Activated CD4-positive, alpha-beta memory T cell treated with anti-CD3 and anti-CD28 coated beads for 36 hours (primary cell): ENCODE measurements at places on chromosomes 5 and 9. TPM values are rescaled to one million over a fixed set of nuclear protein-coding genes. Genes with fewer than 3 reads are reported as not detected.

DNA sequence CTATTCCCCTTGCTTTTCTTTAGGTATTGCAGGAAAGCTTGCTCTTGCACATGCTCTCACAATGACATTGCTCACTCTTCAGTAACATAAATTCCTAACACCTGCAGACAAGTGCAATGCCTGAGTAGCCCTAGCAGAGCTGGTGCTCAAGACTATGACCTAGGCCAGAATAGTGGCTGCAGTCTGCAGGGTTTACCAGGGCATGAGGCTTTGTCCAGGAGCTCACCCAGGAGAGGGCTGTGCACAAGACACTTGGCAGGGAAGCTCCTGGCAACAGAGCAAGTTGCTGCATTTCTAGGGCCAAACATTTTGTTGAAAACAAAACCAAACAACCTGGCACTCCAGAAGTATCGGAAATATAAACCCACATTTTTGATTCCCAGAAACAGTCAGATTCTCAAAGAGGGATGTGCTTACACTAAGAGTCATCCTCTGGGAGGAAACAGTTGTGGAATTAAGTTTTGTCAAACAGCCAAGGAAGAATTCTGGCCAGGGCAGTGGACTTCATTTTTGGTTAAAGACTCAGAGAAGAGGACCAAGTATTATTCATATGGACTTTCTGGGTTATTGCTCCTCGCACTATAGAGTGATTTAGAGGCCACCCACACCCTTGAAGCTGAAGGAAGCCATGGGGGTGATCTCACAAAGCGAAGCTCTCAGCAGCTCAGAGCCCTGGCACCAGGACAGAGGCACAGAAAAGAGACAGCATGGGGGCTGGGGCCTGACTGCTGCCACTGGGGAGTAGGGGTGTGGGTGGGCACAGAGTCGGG is 44.9 kb downstream of the MACROH2A1 start:
- no peak for DNase-seq

The CDH10 gene
- total RNA-seq, result not detected

GRCh38 chr9:69093471-69094103 is 58.0 kb downstream of the FXN start:
- DNase-seq, result no peak

- DNase-seq, result no peak
These were observed 71.9 kb upstream of the SPDL1 start for GRCh38 chr5:169511708-169512107.

DNA sequence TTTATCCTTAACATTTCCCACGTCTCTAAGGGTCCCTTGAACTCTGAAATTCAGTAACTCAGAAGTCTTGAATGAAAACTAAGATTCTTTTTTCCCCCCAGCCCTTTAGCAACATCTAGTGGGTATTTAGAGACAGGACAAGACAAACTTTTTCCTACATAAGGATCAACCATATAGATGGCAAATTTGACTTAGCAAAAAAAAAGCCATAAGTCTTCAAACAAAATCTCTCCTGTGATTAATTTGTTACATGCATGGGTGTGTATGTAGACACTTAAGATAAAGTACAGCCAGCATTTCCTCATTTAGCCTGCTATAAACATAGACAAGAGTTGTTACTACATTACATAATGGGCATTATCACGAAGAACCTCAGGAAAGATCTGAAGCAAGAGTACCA is 29.1 kb upstream of the ANKRD31 start:
- no peak for DNase-seq

GRCh38 chr9:87259543-87260518 is 237.8 kb upstream of the DAPK1 start:
- no peak for DNase-seq

- DNase-seq, result no peak
These were observed 82.4 kb upstream of the SAP30L start for GRCh38 chr5:154363411-154363810.

GRCh38 chr9:104322596-104322995 is 181.5 kb upstream of the OR13F1 start:
- DNase-seq, result no peak

DNA sequence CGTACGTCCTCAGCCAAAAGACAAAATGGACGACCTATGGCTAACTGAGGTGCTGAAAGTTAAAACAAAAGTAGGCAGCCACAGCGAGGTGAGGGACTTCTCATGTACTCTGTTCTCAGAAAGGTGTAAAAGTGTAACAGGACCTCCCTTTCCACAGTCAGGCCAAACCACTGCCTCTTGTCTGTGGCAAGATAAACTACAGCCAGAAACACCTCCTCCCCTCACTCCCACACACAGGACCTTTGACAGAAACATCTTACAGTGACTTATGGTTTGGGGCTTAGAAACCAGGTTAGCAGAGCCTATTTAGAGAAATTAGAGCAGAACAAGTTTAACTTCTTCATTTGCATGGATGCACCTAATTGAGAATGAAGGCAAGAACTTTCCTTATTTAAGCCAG is 499.1 kb upstream of the GRIN3A start:
- DNase-seq, result no peak

DNA sequence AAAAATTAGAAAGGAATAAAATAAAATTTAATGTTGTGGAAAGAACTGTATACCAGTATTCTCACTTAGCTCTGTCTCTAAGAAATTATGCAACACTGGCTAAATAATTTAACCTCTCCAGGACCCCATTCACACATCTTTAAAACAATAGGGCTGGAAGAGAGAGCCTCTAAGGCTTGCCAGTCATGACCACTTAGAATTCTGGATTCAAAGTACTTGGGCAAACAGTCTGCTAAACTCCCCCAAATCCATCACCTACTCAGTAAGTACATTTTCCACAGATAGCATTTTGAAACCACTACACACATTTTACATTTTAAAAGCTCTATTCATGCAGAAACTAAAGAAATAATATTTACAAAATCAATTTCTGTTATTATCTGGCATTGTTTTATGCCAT is 291.7 kb downstream of the TMEM167A start:
- no peak for DNase-seq

DNA sequence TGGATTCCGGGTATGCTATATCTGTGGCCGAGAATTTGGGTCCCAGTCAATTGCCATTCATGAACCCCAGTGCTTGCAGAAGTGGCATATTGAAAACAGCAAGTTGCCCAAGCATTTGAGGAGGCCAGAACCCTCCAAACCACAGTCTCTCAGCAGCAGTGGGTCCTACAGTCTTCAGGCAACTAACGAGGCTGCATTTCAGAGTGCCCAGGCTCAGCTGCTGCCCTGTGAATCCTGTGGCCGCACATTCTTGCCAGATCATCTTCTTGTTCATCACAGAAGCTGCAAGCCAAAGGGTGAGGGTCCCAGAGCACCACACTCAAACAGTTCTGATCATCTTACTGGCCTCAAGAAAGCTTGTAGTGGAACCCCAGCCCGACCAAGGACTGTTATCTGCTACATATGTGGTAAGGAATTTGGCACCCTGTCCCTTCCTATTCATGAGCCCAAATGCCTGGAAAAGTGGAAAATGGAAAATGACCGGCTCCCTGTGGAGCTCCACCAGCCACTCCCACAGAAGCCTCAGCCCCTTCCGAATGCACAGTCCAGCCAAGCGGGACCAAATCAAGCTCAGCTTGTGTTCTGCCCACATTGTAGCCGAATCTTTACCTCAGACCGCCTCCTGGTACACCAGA is 23.0 kb downstream of the ZNF474 start:
- DNase-seq, result no peak

The CA9 gene
- 1.6 TPM for total RNA-seq

The BAAT gene
- total RNA-seq, result not detected

DNA sequence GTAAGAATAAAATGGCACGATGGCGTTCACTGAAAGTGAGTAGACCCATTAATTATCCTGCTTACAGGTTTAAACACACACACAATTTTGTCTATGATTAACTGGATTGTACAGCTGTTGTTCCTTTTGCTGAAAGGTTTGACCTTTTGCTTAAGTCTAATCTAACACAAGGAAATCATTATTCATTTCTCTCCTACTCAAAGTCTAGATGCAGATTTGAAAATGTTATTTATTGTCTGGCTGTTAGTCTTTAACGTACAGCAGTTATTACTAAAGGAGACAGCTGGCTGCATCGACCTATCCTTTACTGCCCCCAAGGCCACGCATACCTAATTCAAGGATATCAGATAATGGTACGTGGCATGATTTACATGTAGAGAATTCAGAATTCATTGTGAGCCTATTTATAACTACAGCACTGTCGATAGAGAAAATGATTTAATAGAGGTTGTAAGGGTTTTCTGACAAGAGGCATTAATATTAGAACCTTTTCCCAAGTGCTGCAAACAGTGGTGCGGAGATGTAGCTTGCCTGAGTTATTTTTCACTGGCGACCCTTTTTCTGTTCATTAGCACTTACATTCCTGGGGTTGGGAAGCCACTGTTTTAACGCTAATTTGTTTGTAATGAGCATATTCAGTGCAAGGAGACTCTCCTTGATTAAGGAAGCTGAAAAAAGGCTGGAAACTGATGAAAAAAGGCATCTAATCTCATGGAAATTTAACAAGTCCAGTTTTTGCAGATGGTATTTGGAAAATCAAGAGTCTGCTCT is 368.4 kb upstream of the GRAMD2B start:
- DNase-seq, result no peak

- DNase-seq, result peak; percentile 86
These were observed 65.4 kb upstream of the GARNL3 start for GRCh38 chr9:127199001-127199791.

- no peak for DNase-seq
These were observed 114.5 kb upstream of the GPR151 start for GRCh38 chr5:146630472-146630871.

GRCh38 chr9:94783102-94783682 is 56.7 kb downstream of the AOPEP start:
- peak; percentile 53 for DNase-seq

GRCh38 chr9:116998305-116998704 is 311.2 kb downstream of the TRIM32 start:
- no peak for DNase-seq

DNA sequence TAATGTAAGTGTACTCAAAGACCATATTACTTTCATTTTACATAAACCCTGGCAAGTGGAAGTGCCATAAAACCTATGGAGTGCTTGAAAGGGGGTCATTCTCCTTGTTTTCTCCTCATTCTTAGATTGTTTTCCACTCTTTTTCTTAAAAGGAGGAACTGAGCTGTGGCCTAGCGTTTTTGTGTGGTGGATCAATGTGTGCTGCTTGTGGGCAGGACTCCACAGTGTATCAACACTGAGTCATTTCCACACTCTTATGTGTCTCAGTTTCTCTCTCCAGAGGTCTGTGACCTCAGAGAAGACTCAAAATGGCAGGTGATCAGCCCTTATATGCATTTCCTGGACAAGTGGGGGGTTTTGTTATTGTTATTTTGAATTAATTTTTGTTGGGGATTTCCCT is 516.1 kb upstream of the CDH10 start:
- no peak for DNase-seq

The SPATA31E1 gene
- total RNA-seq, result not detected

DNA sequence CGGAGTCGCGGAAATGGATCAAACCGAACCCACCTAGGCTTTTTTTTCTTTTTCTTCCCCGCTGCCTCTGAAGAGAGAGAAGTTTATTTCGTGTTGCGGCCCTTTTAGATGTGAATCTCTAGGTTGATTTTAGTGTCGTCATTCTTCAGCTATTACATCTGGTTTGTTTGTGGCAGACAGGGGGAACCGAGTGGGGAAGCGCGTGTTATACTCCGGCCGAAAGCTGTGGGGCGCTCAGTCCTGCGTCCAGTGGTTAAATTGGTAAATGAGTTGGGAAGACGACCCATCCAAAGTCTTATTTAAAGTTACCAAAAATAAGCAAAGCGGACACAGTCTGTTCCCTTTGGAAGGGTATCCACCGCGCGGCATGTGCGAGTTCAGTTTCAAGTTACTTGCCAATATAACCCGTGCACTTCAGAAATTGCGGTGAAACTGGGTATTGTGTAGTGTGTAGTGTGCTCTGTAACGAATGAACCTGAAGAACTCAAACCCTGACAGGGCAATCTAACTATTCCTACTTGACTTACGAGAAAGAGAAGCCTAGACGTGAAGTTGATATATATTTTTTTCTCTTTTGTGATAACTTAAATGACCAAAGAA is 1.3 kb downstream of the MAN2A1 start:
- DNase-seq, result peak; percentile 70

The ACSL6 gene
- 5.6 TPM for total RNA-seq

GRCh38 chr9:96436063-96436455 is 13.9 kb upstream of the HABP4 start:
- DNase-seq, result no peak

The F12 gene
- 5.9 TPM for total RNA-seq

The STC2 gene
- 13.7 TPM for total RNA-seq

- no peak for DNase-seq
These were observed 518.3 kb downstream of the CTNND2 start for GRCh38 chr5:11385901-11386293.

GRCh38 chr9:128551657-128552152 is 682 bp upstream of the SPTAN1 start:
- no peak for DNase-seq

GRCh38 chr5:32365623-32366022 is 52.9 kb upstream of the MTMR12 start:
- no peak for DNase-seq

DNA sequence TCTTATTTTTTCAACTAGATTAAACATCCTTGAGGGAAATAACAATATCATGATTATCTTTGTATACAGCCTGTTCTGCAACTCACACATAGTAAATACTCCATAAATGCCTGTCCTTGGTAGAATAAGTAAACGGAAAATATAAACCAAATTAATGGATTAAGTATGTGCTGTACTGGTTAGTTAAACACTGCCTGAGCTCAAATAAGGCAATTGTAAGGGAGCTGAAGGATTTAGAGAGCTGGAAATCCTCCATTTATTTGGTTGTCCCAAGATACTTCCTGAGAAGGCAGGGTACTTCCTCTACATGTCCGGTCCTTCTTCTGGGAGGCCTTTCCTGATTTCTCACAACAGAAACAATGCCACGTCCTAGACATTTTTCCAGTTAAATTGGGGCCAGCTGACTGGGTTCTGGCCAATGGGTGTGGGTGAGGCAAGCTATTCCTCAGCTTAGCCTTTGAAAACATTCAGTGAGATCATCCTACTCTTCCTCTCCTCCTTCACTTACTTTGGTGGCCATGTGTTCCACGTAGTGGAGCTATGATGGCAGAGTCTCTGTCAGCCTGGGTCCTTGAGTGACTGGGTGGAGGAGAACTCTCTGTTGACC is 8.5 kb upstream of the C1QTNF3 start:
- DNase-seq, result no peak

- no peak for DNase-seq
These were observed 1977.7 kb upstream of the CDH9 start for GRCh38 chr5:29016067-29016466.

GRCh38 chr9:107036367-107036766 is 173.4 kb downstream of the ZNF462 start:
- DNase-seq, result no peak

DNA sequence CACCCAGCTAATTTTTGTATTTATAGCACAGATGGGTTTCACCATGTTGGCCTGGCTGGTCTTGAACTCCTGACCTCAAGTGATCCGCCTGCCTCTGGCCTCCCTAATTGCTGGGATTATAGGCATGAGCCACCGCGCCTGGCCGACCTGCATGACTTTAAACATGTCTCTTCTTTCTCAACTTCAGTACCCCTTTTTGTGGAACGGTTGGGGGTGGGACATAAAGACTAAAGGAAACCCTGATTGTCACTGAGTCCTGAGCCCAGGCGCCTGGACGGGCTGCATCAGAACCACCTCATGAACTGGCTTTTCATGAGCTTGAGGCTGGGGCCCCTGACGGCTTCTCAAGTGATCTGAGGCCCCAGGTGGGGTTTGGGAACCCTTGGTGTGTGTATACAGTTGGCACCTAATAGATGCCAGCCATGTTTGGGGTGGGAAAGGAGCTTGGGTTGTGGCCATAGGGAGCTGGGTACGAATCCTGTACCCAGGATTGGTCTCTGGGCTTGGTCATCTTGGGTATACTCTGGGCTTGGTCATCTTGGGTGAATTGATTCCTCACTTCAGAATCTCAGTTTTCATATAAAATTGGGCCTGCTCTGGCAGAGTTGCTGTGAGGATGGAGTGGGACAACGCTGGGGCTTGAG is 2.2 kb downstream of the GRK6 start:
- DNase-seq, result peak; percentile 30

The CTXN3 gene
- total RNA-seq, result not detected
